ENCODE measurements at places on chromosomes 5 and 9. TPM values are rescaled to one million over a fixed set of nuclear protein-coding genes. Genes with fewer than 3 reads are reported as not detected.

The MCIDAS gene
- not detected for total RNA-seq

The IER5L gene
- 1.6 TPM for total RNA-seq

The SEC24A gene
- 16.6 TPM for total RNA-seq

The ORM2 gene
- total RNA-seq: not detected

The TAL2 gene
- not detected for total RNA-seq

The C8G gene
- total RNA-seq: 0.83 TPM

The TMEFF1 gene
- total RNA-seq: 0.27 TPM

The EIF4E1B gene
- total RNA-seq: not detected

The IFNA2 gene
- not detected for total RNA-seq

The PAPPA gene
- not detected for total RNA-seq

The SYNPO gene
- total RNA-seq: 0.17 TPM

The ATG10 gene
- 7.2 TPM for total RNA-seq

The DMGDH gene
- total RNA-seq: 0.93 TPM

The INSL4 gene
- not detected for total RNA-seq

The ACSL6 gene
- total RNA-seq: 2.4 TPM

The RIGI gene
- total RNA-seq: 8.4 TPM

The RBM22 gene
- 86.2 TPM for total RNA-seq

The AQP7 gene
- total RNA-seq: not detected

The SHB gene
- 1.2 TPM for total RNA-seq

The NUTM2G gene
- total RNA-seq: not detected

The CD74 gene
- 316 TPM for total RNA-seq

The GPR150 gene
- 0.94 TPM for total RNA-seq

The PCDHA11 gene
- total RNA-seq: not detected

The C9 gene
- not detected for total RNA-seq

The ADAMTS12 gene
- total RNA-seq: not detected

The OR13C4 gene
- total RNA-seq: not detected

The CHSY3 gene
- not detected for total RNA-seq

The ZNF474 gene
- not detected for total RNA-seq

The ITGA1 gene
- total RNA-seq: 1.2 TPM

The PRDM9 gene
- total RNA-seq: not detected

The CCL27 gene
- 0.69 TPM for total RNA-seq

The GPR151 gene
- total RNA-seq: not detected

The FCN2 gene
- total RNA-seq: not detected

The ECSCR gene
- total RNA-seq: 0.81 TPM

The TAF1L gene
- not detected for total RNA-seq

The CER1 gene
- total RNA-seq: not detected

The LRRC19 gene
- total RNA-seq: not detected

The CACNA1B gene
- total RNA-seq: 0.05 TPM

The AFAP1L1 gene
- total RNA-seq: 0.07 TPM

The TMEM171 gene
- total RNA-seq: not detected

The IRF1 gene
- 88.4 TPM for total RNA-seq

The HTR4 gene
- not detected for total RNA-seq

The ZFAND5 gene
- total RNA-seq: 73.2 TPM

Data from activated naive CD4-positive, alpha-beta T cell treated with anti-CD3 and anti-CD28 coated beads for 36 hours (primary cell).